Right atrium auricular region (tissue), 2 donors: ENCODE measurements at places on chromosomes 11 and 22.
A peak's percentile ranks its signal among the peaks of the same experiment; 100 is the strongest.

- no peak for DNase-seq
Measured at GRCh38 chr22:35746248-35746647, 28.6 kb downstream of the APOL5 start.

DNA sequence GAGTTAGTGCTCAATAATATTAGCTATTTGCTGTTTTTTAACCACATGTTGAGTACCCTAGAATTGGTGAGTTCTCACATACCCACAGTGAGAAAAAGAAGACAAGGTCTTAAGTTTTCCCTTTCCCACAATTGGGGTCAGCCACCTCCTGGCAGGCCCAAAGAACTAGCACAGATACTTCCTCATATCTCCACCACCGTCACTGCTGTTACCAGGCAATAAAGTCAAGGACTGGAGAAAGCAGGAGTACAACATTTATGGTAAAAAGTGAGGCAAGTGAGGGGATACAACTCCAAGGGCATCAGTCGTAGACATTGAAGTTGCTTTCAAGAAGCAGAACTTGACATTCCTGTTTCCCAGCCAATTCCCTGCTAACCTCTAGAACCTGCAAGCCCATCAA is 19.6 kb downstream of the ELP4 start:
- no peak for DNase-seq

DNA sequence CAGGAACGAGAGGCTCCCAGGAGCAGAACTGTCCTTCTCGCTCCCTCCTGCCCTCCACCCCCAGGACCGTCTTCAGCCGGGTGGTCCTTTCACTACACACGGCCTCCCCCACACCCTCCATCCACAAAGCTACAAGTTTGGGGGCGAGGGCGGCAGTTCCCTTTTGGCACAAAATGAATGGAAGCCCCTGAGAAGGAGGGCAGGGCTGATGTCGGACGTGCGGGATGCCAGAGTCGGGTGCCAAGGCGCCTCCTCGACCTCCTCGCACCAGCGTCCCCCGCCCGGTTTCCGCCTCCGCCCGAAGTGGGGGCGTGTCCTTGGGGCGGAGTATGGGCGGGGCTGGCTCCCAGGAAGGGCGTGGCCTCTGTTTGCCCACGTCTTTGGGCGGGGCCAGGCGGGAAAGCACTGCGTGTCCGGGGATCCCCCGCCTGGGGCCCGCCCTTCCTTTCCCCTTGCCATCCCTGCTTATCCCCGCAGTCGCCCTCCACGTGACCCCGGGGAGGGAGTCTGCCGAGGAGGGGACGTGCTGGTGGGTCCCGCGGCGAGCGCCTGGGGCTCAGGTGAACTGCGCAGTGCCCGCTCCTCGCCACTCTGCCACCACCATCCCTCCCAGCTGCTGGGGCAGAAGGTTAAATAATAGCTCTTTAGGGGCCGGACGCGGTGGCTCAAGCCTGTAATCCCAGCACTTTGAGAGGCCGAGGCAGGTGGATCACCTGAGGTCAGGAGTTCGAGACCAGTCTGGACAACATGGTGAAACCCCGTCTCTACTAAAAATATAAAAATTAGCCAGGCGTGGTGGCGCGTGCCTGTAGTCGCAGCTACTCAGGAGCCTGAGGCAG is 937 bp upstream of the EFEMP2 start:
- peak; percentile 95 for DNase-seq

DNA sequence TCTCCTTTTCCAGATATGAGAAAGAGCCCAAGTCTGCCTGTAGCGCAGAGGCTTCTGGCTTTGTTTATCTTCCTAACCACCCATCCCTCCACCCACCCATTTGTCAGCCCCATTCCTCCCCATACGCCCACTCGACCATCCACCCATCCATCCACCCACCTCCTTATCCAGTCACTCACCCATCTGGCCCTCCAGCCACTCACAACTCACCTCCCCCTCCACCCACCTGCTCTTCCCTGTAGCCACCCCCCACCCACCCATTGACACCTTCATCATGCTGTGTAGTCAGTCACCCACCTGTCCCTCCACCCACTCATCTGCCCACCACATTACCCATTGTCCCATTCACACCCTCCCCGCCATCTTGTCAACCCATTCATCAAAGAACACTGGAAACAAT is 5.5 kb downstream of the CST6 start:
- no peak for DNase-seq

DNA sequence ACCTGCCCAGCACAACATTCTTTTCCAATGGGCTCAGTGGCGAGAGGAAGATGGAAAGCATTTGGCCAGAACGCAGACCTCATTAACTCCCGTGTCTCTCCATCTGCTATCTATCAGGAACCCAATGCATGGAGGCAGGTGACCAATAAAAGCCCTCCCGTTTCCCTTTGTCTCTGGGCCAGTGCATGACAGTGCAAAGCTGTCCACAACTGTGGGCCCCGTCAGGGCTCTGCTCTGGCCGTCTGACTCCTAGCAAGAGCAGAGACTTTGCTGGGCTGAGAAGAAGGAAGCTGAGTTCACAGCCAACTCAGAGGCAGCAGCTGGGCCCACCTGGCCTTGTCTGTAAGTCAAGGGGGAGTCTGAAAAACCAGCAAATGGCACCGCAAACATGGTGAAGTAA is 177.8 kb downstream of the TENM4 start:
- DNase-seq: no peak

- DNase-seq: no peak
Measured at GRCh38 chr11:16767957-16768356, 29.5 kb downstream of the C11orf58 start.

GRCh38 chr11:64341429-64341828 is 1.4 kb downstream of the CCDC88B start:
- no peak for DNase-seq

DNA sequence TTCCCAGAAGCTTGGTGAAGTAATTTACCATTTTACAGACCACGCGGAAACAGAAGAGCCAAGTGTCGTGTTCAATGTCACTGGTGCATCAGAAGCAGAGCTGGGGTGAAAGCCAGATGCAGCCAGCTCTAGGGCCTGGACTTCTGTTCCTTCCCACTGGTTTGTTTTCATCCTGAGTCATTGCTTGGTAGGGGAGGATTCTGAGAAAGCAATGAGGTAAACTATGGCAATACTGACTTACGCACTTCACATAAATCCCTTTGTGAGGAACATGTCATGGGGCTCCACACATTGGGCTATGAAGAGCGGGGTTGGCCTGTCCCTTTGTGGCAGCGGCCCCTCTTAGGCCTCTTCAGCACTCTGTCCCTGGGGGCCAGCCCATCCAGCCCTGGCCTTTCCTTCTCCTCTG is 52.4 kb upstream of the RBFOX2 start:
- DNase-seq: no peak

- no peak for DNase-seq
Measured at GRCh38 chr11:114606003-114606801, 10.6 kb upstream of the NXPE4 start.

- DNase-seq: no peak
Measured at GRCh38 chr11:129259931-129260348, 67.8 kb upstream of the ARHGAP32 start.

DNA sequence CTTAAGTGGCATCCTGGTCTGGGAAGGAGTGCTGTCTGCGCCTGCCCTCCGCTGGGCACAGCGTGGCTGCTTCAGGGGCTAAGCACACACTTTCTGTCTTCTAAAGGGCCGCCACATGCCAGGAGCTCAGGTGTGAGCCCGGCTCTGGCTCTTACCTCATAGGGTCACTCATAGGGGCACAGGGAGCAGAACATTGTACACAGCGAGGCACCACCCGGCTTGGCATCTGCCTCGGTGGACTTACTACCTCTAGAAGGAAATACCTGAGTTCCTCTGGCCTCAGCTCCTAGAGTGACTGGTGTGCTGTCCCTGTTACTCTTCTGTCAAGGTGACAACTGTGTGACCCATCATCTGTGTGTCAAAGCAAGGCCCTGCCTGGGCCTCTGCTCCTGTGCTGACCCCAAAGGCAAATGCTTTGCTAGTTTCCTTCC is 13.4 kb downstream of the NEAT1 start:
- peak; percentile 68 for DNase-seq

DNA sequence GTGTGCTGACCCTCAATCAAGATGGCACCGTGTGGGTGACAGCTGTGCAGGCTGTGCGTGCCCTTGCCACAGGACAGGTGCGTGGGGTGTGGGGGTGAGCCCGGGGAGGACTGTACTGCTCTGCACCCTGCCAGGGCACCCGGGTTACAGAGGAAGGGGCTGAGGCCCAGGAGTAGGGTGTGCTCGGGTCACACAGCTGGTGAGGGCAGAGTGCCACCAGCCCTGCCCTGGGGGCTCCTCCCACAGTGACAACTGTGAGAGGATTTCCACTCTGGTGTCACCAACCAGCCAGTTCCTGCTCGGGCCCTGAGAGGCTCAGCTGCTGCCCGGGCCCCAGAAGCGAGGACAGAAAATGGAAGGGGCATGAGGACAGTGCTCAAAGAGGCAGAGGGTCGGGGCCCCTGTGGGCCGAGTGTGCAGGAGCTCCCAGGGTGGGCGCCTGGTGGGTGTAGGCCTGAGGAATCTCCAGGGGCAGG is 20.5 kb downstream of the TRMU start:
- DNase-seq: no peak

GRCh38 chr22:41826430-41827383 is 6.2 kb upstream of the SREBF2 start:
- DNase-seq: no peak

DNA sequence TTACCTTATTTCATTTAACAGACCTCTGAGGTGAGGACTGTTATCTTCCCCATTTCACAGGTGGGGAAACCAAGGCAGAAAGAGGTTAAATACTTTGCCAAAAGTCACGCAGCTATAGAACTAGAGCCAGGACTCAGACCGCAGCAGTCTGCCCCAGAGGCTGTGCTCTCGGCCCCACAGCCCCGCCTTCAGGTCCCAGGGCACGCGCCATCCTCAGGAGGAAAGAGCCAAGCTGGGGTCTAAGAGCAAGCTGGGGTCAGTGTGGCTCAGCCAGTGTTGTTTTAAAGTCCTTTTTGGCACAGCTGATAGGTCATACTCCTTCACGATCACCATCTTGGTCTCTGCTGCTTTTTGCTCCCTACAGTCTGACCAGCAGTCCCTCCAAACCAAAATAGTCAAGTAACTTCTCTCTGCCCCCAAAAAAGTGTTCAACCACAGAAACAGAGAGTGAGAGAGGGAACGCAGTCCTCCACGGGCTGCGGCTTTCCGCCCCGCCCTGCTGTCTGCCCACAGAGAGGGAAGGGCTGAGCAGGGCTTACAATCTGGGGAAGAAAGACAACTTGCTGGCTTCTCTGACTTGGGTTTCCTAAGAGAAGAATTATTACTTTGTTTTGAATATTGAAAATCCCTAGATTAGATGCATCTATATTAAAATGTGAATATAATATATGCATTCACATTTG is 137.2 kb upstream of the OPCML start:
- DNase-seq: no peak

DNA sequence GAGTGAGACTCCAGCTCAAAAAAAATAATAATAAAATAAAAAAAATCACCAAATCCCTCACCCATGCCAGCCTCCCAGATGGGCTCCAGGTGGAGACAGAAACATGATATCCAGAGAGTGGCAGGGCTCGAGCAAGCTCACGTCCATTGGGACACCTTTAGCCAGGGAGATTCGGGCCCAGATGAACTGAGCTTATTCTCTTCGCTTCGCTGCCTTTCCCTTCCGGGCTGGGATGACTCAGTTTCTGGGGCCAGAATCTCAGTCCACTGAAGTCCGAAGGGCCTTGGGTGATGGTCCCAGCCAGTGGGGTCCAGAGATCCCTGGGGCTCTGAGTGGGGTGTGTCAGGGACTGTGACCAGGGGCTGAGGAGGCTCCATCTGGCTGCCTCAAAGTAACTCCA is 23.0 kb upstream of the MYEOV start:
- DNase-seq: no peak

- DNase-seq: no peak
Measured at GRCh38 chr11:78694152-78694551, 119.5 kb upstream of the NARS2 start.

DNA sequence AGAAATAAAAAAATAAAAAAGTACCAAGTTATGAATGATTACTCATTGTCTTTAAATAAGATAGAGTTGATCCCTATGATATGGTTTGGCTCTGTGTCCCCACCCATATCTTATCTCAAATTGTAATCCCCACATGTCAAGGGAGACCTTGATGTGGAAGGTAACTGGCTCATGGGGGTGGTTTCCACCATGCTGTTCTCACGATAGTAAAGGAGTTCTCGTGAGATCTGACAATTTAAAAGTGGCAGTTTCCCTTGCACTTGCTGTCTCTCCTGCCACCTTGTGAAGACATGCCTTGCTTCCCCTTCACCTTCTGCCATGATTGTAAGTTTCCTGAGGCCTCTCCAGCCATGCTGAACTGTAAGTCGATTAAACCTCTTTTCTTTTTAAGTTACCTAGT is 18.8 kb downstream of the QSER1 start:
- no peak for DNase-seq

DNA sequence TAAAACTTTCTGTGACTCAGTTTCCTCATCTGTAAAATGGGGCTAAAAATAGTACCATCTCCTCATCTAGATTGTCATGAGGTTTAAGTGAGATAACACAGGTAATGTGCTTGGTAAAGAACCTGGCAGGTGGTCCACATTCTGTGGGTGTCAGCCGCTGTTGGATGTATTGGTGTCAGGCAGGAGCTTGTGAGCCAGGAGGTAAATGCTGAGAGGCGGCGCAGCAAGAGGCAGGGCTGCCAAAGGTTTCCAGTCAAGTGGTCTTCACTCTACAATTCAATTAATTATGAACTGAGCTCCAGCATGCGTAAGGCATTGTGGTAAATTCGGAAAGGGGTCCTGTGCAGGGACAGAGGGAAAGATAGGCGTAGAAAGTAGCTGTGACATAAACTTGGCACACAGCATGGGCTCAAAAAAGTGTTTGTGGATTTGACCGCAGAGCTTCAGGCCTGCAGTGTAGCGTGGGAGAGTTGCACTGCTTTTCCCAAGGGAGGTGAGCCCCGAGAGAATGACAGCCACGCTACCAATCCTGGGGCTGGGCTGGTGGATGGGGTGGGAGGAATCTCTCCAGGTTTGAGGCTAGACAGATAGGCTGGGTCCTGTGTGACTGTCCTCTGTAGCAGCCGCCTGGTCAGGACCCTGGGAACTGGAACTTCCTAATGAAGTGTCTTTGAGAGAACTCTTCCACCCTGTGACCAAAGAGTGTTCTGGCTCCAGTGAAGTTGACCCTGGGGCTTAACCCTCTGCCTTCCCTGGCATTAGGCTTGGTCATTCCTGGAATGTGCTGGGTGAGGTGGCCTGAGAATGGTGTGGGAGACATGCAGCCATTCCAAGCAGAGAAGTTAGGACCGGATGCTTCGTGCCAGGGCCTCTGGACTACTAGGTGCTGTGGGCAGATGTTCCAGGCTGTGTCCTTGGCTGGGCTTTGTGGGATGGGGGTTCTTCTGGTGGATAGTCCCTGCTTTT is 122.4 kb downstream of the FEZ1 start:
- DNase-seq: no peak

- no peak for DNase-seq
Measured at GRCh38 chr22:38946771-38947170, 10.6 kb upstream of the APOBEC3A start.

GRCh38 chr11:33936725-33937604 is 45.1 kb upstream of the LMO2 start:
- peak; percentile 94 for DNase-seq
